CD4-positive, alpha-beta T cell treated with Interleukin-17A for 1 hour (primary cell): ENCODE measurements at places on chromosomes 2 and 18.
A peak's percentile ranks its signal among the peaks of the same experiment; 100 is the strongest.

- DNase-seq, result no peak
Measured at GRCh38 chr2:241314226-241315092, 1.0 kb downstream of the HDLBP start.

DNA sequence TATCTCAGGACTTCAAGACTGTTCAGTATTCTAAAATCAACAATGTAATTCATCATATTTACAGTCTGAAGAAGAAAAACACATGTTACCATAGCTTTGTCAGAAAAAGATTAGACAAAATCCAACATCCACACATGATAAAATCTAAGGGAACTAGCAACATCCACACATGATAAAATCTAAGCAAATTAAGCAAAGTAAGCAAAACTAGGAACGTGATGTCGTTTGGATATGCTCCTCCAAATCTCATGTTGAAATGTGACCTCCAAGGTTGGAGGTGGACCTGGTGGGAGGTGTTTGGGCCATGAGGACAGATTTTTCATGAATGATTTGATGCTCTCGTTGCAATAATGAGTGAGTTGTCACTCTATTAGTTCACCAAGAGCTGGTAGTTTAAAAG is 717.3 kb upstream of the HS6ST1 start:
- no peak for DNase-seq

DNA sequence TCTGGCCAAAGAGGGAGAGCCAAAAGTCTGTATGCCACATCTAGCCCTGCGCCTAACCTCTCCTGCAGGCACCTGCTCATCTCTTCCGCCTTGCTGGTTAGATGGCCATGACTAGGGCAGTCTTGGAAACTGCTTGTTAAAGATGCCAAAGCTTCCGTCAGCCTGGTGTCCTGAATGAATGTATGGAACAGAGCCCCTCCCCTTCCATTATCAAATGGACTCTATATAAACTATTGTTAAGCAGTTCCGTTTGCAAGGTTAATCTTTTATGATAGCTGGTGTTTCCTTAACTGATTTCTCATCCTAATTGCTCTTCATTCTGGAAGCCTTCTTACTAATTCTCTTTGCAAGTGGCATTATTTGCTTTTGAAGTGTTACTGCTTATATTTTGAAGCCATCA is 87.1 kb downstream of the ATP9B start:
- DNase-seq, result no peak

GRCh38 chr2:24107-24506 is 22.2 kb downstream of the FAM110C start:
- peak; percentile 18 for DNase-seq

DNA sequence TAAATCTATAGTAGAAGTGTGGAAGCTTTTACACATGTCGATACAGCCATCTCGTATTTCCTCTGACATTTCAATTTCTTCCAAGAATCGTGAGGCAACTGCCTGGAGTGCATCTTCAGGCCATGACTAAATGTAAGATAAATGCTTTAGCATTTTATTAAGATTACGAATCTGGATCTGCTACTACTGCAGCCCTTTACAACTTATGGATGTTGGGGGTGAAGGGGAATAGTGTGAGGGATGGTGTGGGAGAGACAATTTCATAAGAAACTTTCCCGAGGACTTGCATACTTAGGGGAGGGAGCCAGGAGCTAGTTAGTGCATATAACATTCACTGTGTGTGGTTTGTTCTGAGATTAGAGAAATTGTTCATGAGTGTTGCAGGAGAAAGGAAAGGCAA is 204.8 kb downstream of the SLC39A10 start:
- DNase-seq, result no peak

DNA sequence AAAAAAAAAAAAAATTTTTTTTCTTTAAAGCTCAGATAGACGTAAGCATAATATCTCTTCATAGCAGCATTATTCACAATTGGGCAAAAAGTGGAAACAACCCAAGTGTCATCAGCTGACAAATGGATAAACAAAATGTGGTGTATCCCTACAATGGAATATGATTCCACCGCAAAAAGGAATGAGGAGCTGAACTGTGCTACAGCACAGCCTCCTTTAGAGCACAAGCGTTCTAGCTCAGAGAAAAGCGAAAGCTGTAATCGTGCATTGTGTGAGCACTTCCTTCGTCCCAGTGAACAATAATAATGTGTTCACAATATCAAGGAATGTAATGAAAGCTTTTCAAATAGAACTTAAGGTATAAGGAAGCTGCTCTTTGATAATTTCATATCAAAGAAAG is 11.7 kb upstream of the CHMP1B start:
- no peak for DNase-seq

DNA sequence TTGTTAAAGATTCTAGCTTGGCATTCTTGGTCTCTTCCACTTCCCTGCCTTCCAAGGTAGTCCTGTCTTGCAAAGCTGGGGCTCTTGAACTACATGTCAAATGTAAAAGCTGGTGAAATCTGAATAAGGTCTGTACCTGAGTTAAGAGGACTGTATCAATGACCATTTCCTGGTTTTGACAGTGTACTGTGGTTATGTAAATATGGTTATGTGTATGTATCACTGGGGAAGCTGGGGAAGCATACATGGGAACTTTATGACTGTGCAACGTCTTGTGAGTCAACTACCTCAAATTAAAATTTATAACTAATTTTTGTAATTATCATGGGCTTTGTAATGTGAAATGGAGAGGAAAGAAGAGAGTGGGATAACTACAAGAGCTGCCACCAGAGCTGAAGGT is 81.7 kb downstream of the COL4A4 start:
- DNase-seq, result no peak

- no peak for DNase-seq
Measured at GRCh38 chr2:47271054-47272000, 116.2 kb upstream of the STPG4 start.

- DNase-seq, result no peak
Measured at GRCh38 chr2:8615576-8616281, 66.1 kb upstream of the ID2 start.

DNA sequence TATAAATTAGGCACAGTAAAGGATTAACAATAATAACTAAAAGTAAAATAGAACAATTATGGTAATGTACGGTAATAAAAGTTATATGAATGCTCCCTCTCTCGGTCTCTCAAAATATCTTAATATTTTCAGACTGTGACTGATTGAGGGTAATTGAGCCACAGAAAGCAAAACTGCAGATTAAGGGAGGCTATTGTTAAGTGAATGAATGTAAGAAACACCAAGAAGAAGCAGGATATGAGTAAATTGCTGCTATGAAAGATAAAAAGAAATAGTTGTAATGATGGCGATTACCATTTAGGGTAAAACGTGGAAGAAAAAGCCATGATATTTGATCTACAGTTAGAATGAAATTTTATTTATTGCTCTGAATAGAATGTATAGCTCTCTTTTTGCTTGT is 24.1 kb downstream of the GULP1 start:
- DNase-seq, result no peak

DNA sequence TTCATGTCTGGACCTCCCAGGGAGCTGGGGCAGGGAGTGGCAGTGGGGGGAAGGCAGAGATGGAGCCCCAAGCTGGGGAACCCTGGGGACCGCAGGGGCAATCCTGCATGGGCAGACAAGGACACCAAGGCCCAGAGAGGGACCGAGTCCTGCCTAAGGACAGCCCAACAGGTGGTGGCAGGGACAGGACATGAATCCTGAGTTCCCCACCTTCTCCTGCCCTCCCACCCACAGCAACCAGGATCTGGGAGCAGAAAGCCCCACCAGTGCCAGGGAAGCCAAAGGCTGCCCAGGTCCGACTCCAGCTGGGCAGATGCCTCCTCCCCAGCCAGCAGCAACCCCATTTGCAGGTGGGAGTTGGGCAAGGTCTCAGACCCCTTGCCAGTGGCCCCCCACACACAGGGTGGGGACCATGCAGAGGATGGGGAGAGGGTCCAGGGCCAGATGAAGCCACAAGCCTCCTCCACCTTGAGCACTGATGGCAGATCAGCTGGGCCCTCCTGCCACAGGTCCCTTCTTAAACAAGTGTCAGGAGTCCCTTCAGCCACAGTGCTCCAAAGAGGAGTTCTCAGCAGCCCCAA is 6.3 kb downstream of the ADRA2B start:
- no peak for DNase-seq

GRCh38 chr18:37266290-37266689 is 299.3 kb downstream of the CELF4 start:
- DNase-seq, result no peak

- peak; percentile 62 for DNase-seq
Measured at GRCh38 chr2:237858294-237859081, 935 bp upstream of the RAMP1 start.

DNA sequence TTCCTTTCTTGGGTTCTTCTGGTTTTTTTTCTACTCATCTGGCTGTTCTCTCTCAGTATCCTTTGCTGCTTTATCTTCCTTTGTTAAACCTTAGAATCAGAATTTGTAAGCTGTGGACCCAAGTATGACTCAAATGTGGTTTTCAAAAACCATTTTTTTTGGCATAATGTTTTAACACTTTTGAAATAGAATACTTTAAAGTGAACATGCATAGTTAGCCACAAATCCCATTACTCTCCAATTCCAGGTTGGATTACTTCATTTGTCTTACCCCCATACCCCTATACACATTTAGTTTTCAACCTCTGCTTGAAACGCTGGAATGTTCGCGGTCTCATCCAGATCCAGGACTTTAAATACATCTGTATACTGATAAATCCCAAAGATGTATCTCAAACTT is 29.1 kb downstream of the ALMS1 start:
- no peak for DNase-seq

GRCh38 chr2:40454321-40454720 is 2.4 kb upstream of the SLC8A1 start:
- DNase-seq, result no peak

GRCh38 chr2:85409845-85410583 is at the start of gene CAPG:
TSS of gene CAPG (minus strand) at chr2:85410366. CDS start at chr2:85402145, 8,221 bp downstream.
- DNase-seq, result peak; percentile 52

GRCh38 chr2:60839126-60839813 is 42.1 kb upstream of the REL start:
- DNase-seq, result no peak

- peak; percentile 28 for DNase-seq
Measured at GRCh38 chr2:61135510-61135909, 26.5 kb upstream of the C2orf74 start.

GRCh38 chr18:26181343-26181826 is 44.9 kb upstream of the TAF4B start:
- DNase-seq, result no peak

GRCh38 chr2:149000158-149000938 is 38.2 kb upstream of the LYPD6B start:
- DNase-seq, result no peak

DNA sequence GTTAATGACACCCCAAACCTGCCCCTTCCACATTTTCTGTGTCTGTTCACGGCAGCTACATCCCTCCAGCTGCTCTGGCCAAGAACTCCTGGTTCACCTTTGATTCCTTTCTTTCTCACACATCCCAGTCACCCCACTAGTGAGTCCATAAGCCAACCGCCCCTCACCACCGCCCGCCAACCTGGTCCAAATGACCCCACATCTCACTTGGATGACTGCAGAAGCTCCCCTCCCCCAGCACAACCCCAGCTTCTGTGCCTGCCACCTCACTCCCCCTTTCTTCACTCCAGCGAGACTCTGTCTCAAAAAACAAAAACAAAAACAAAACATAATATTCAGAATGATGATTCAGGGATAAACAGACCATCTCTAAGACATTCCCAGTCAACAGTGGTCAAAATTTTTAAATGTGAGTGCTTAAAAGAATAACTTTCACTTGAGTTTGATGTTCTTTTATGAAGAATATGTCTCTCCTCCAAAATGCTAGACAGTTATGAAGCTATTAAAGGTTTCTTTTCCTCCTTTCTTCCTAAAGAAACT is 3.2 kb downstream of the CYS1 start:
- no peak for DNase-seq

- DNase-seq, result no peak
Measured at GRCh38 chr2:190789074-190790004, 91.3 kb upstream of the GLS start.

- DNase-seq, result no peak
Measured at GRCh38 chr18:71951001-71951400, 593.1 kb downstream of the CBLN2 start.

- DNase-seq, result no peak
Measured at GRCh38 chr2:239329284-239329971, 71.4 kb downstream of the HDAC4 start.

GRCh38 chr2:59019566-59020159 is 778.5 kb upstream of the FANCL start:
- no peak for DNase-seq

DNA sequence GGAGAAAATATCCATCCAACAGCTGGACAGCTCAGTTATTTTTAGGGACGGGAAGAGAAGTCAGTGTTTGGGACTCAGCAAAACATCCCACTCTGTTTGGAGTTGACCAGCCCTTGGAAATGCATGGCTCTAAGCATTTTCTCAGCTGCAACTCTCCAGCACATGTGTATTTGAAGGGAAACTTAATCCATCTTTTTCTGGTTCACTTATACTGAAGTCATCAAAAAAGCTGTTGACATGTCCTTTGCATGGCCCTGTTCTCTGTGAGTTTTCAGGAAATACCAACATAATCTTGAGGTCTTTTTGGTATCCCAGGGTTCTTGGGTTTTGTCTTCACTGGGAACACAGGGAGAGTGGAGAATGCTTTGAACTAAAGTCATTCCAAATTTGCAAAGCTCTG is 91.9 kb upstream of the CELF4 start:
- no peak for DNase-seq

- DNase-seq, result no peak
Measured at GRCh38 chr18:76386071-76386470, 109.0 kb downstream of the ZNF516 start.

- no peak for DNase-seq
Measured at GRCh38 chr2:65416945-65417344, 15.5 kb downstream of the SPRED2 start.

DNA sequence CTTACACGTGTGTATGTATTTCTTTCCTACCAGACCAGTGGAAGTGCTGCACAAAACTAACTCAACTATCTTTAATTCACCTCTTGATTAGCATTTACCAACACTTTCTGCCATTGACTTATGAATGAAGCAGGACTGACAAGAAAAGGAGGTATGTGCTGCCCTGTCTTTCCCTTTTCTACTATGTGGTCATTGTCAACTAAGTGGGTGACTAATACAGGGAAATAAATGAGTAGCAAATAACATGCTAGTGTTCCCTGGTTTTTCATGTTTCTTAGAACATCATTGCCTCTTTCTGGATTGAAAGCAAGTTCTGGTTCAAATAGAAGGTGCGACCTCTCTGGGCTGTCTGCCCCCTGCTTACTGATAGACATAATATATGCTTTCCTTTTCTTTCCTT is 58.0 kb downstream of the LINC00305 start:
- no peak for DNase-seq

DNA sequence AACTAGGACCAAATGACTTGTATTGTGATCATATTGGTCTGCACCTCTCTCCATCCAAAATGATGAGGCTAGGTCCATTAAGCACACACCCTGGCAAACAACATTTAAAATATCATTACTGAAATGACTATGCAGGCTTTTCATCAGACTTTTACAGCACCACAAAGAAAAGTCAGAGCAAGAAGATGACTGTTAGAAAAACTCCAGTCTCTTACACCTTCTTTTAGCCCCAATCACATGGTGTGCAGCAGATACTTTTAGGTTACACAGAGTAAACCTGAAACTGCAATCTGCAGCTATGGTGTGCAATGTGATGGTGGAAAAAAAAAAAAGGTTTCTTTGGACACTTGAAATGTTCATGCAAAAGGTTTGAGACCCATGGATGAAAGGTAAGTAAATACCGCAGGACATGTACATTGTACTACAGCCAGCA is 5.4 kb upstream of the POLI start:
- DNase-seq, result no peak

- no peak for DNase-seq
Measured at GRCh38 chr2:2902547-2903281, 474.9 kb downstream of the EIPR1 start.
